ENCODE measurements at places on chromosomes 13 and 19.

GRCh38 chr13:108686027-108686426 is 56.6 kb downstream of the MYO16 start:
- DNase-seq: no peak

DNA sequence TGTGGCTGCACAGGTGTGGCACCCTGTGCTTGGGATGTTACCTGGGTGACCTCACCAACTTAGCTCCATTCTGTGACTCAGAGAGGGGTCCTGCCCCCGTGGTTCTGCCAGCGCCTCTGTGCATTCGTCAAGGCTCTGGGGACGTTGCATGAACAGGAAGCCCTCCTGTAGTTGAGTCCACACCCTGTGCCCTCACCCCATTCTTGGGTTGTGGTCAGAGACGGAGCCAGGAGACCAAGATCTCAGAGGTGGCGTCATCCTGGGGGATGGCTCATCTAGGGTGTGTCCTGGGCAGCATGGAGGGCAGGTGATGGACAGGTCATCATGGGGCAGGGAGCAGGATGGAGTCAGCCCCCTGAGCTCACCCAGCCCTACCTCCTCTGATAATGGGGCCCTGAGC is 2.5 kb downstream of the COX6B2 start:
- DNase-seq: no peak

DNA sequence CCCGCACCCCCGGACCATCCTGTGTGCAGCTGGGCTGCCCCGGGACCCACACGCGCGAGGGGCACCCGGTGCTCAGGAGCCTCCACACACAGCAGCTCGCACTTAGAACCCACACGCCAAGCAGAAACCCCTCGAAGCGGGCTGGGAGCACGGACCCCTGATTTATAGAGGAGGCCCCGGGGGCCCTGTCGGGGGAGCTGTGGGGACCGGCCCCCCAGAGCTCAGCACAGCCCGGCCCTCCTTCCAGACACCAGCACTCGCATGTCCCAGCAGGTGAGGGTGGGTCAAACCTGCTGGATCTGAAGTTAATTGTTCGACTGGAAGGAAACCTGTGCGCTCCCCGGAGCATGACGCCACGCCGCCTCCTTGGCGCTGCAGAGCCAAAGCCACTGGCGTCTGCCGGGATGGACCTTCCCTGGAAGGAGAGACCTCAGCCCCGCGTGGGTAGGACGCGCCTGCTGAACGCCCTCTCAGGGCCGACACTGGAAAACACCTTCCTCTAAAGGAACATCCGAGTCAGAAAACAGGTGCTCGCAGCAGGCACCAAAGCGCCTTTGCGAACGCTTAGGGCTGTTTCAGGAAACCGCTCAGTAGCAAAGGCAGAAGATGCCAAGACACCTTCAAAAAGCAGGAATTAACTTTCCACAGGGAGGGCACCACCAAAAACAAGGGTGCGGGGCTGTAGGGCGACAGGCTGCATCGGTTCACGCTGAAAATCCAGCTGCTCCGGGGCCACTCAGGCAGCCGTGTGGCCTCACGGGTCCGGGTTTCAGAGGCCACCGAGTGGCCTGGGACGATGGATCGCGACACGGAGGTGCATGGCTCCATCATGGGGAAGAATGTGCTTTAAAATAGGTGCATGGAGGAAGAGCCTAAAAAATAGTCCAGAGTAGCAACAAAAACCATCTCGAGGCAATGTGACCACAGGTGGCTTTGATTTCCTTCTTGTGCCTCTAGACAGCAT is 37.8 kb upstream of the GRTP1 start:
- DNase-seq: no peak

DNA sequence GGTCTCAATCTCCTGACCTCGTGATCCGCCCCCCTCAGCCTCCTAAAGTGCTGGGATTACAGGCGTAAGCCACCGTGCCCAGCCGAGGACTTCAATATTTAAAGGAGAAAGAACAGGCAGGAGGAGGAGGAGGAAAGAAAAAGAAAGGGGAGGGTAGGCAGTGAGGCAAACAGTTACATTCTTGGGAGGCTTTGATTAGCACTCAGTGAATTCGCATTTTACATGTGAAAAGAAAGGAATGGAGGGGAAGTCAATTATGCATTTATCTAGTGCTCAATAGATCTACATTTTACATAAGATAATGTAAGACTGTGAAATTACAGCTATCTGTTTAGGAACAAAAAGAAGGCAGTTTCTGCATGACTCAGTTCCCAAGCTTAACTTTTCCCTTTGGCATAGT is 30.9 kb upstream of the CXCL17 start:
- DNase-seq: no peak

GRCh38 chr13:41678848-41679247 is 221.5 kb downstream of the RGCC start:
- DNase-seq: no peak

GRCh38 chr13:63680704-63681103 is 2265.1 kb upstream of the PCDH20 start:
- DNase-seq: no peak

GRCh38 chr19:2736550-2737190 is 3.1 kb downstream of the SLC39A3 start:
- DNase-seq: no peak

DNA sequence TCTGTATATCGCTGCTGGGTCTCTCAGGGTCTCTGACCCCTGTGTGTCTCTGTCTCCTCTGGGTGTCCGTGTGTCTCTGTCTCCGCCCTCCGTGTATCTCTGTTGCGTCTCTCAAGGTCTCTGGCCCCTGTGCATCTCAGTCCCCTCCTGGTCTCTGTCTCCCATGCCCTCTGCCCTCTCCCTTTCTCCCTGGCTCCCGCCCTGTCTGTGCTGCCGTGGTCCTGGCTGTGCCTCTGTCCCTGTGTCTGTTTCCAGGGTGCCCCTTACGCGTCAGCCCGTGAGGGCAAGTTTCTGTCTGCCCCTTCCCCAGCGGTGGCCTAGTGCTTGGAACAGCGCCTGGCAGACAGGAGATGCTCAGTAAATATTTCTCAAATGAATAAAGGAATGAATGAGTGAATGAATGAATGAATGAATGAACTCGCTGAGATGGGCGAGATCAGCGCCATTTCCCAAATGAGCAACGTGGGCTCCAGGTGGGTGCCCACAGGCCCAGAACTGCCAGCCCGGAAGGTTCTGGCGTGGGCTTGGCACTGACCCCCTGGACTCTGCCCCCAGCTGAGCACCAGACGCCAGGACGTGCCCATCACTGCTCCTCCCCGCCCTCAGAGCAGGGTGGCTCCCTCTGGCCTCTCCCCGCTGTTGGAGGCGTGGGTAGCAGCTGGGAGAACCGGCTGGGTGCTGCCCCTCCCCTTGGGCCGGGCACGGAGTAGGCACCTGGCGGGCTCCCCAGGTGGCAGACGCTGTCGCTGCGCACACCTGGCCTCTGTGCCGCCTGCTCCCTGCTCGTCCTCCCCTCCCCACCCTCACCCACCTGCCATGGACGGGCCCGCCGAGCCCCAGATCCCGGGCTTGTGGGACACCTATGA is at the start of gene SULT2B1:
Gene SULT2B1 (plus strand): TSS at position 736 of the 866 bp plus-strand sequence. CDS start 81 bp downstream, at position 817.
- no peak for DNase-seq

- peak; percentile 32 for DNase-seq
These were observed 17.1 kb upstream of the GPC5 start for GRCh38 chr13:91381371-91381770.

DNA sequence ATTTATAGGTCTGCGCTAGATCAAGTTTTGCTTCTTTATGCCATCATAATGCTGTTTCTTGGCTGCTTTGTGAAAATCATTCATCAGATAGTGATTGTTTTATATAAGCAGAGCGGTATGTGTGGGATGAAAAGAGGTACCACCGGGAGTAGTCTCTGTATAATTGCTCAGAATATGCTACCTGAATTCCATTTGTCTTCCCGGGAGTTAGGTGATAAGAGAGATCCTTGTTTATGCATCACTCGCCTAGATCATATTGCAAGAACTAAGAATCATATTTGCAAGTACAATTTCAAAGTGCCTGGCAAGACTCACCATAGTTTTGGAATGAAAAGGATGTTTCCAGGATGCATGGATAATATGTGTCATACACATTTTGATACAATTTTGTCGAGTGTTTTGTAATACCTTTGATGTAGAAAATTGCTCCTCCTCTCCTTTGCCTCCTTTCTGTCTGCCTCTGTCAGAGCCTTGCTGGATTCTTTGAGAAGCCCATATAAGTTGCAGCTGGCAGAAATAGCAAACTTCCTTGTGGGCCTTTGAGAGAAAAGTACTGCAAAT is 1306.0 kb upstream of the SLC10A2 start:
- no peak for DNase-seq

GRCh38 chr13:47437406-47437805 is 540.6 kb upstream of the HTR2A start:
- no peak for DNase-seq

DNA sequence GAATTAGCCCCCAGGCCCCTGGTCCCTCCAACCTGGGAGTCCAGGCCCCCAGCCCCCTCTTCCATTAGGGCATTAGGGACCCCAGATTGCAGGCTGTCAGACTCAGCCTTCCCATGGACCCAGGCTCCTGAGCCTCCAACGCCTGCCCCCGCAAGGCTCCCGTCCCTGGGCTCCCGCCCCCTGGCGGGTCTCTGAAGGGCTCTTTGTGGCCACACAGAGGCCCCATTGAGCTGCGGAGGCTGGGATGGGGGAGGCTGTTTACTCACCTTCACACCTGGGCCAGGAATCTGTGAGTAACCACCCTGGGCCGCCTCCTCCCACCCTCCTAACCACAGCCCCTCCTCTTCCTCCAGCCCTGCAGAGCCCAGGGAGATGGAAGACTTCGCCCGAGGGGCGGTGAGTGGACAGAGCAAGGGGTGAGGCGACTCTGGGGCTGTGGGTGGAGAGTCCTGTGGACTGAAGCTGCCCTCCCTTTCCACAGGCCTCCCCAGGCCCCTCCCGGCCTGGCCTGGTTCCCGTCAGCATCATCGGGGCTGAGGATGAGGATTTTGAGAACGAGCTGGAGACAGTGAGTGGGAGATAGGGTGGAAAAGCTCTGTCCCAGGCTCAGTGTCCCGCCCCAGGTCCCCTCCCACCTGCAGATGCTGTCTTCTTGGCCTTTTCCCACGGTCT is 4.9 kb downstream of the ARHGEF1 start:
- DNase-seq: no peak

DNA sequence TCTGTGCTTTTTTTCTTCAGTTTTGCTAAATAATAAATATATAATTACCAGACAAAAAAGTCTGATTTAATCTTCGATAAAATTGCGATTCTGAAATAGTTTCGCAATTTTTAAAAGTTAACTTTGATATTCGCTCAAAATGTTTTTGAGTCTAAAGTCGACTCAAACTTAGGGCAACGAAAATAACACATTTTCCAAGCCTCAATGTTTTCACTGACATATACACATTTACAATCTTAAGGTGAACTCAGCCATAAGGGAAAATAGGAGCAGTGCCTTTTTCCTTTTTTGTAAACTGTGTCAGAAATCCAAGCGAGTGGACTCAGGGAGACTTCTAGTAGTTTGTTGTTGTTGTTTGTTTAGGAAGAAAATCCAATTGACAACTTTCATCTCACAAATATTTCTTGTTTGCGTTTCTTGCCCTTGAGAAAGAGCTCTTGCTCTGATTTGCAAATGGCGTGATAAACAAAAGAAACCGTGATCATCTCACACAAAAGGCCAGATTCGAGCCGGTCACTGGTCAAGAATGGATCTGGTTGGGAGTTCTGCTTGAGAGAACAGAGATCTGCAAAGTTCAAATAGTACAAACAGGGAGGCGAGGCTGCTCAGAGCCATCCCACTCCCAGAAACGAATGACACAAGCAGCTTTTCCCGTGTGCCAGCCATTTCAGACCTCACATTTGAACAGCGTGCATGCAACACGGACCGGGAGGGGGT is 2.1 kb downstream of the SOX21 start:
- no peak for DNase-seq

GRCh38 chr13:35787937-35788336 is 311.4 kb upstream of the MAB21L1 start:
- DNase-seq: no peak

DNA sequence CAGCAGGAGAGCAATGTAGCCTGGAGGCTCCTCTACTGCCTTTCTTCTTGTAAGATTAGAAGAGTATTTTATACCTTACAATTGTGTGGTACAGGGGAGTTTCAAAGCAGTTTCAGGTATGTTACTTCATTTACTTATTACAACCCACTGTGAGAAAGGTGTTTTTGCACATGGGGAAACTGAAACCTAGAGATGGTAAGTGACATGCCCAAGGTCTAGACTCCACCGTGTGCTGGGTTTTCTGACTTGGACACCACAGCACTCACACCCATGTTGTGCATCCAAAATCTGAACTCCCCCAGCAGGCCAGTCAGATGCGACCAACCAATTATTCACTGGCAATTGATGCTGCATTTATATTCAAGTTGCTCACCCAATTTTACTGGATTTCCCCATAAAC is 22.8 kb downstream of the ERICH6B start:
- no peak for DNase-seq

DNA sequence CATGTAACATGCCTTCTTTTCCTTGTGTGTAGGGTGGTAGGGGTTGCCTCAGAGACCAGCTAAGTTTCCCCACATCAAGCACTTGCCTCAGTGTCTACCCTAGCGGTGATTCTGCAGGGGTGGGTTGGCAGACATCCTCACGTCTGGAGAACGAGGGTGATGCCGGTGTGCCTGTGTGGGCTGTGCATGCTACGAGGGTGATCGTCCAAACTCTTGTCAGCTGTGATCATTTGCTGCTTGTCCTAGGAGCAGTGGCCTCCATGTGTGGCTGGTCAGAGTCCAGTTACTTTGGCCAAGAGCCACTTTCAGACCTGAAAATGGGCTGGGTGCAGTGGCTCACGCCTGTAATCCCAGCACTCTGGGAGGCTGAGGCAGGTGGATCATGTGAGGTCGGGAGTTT is 5.1 kb downstream of the GPI start:
- DNase-seq: no peak

DNA sequence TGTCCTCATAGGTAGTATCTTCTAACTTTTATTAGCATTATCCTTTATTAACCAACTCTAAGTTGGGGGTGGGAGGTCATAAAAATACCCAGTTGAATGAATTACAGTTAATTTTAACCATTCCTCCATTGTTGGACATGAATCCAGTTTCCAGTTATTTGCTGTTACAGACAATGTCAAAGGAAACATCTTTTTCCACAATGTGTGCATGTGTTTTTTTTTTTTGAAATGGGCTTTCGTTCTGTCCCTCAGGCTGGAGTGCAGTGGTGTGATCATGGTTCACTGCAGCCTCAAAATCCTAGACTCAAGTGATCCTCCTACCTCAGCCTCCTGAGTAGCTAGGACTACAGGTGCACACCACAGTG is 32.0 kb downstream of the KLF5 start:
- DNase-seq: no peak

GRCh38 chr13:79311386-79311785 is 94.7 kb downstream of the RBM26 start:
- no peak for DNase-seq

DNA sequence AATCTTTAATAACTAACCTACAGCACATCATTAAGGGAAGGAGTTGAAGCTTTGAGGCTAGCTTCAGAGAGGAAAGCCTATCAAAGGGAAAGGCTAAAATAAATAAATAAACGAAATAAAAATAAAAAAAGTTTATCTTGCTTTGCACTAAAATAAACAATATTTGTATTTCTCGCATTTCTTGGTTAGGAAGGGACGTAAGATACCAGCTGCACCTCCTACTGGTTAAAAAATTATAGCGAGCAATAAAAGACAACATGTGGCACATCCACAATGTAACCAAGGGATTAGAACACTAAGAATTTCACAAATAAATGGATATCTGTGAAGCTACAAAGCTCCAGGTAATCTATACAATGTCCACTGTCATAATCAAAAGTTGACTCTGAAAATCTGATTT is 194.5 kb downstream of the DACH1 start:
- DNase-seq: no peak

Data from inflammatory macrophage (primary cell).